Skin of body (tissue), 3 donors: ENCODE measurements at places on chromosomes 12 and 14. TPM values are rescaled to one million over a fixed set of nuclear protein-coding genes. Genes with fewer than 3 reads are reported as not detected.
A peak's percentile ranks its signal among the peaks of the same experiment; 100 is the strongest.

GRCh38 chr12:23662966-23663365 is 286.5 kb downstream of the SOX5 start:
- no peak for DNase-seq

GRCh38 chr12:73973486-73973885 is 564.1 kb upstream of the ATXN7L3B start:
- DNase-seq: no peak

- DNase-seq: no peak
Measured at GRCh38 chr14:64934338-64934929, 8.1 kb downstream of the GPX2 start.

GRCh38 chr14:96001866-96002497 is 37.2 kb upstream of the C14orf132 start:
- DNase-seq: no peak

GRCh38 chr14:45298423-45299117 is 45.6 kb upstream of the MIS18BP1 start:
- DNase-seq: no peak

- DNase-seq: no peak
Measured at GRCh38 chr14:55901291-55901690, 216.9 kb upstream of the PELI2 start.

DNA sequence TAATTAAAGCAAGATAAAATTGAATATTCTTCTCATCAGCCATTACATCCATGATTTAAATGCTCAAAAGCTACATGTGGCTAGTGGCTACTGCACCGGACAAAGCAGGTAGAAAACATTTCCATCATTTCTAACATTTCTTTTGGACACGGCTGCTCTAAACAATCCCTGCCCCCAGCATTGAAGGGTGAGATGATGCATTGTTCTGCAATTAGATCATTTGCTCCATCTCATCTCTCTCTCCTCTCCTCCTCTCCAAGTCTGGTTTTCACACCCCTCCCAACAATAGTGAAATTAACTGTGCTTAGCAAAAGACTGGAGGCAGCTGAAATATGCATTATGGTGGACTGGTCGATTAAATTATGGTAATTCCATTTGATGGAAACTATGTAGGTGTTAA is 288.5 kb downstream of the KSR2 start:
- peak; percentile 22 for DNase-seq

DNA sequence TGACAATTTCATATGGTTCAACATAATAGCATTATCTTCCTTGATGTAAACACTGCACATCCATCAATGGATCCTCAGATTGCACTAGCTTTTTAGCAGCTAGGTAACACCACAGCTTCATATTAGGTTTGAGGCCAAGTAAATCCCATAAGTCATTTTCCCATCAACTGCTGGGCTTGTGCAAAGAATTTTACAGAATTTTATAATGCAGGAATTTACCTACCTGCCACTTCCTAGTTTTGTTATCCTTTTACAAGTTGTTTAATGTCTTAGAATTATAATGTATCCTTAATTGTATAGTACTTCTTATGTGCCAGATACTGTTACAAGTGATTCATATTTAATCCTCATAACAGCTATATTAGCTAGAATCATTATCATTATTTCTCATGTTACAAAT is 36.4 kb downstream of the CPNE8 start:
- no peak for DNase-seq

The HEBP1 gene
- total RNA-seq: 24.2 TPM

The TAS2R8 gene
- not detected for total RNA-seq

The SYCP3 gene
- 0.10 TPM for total RNA-seq

The NDRG2 gene
- total RNA-seq: 113 TPM

The WNT1 gene
- total RNA-seq: not detected
